ENCODE measurements at places on chromosomes 3 and 15.

DNA sequence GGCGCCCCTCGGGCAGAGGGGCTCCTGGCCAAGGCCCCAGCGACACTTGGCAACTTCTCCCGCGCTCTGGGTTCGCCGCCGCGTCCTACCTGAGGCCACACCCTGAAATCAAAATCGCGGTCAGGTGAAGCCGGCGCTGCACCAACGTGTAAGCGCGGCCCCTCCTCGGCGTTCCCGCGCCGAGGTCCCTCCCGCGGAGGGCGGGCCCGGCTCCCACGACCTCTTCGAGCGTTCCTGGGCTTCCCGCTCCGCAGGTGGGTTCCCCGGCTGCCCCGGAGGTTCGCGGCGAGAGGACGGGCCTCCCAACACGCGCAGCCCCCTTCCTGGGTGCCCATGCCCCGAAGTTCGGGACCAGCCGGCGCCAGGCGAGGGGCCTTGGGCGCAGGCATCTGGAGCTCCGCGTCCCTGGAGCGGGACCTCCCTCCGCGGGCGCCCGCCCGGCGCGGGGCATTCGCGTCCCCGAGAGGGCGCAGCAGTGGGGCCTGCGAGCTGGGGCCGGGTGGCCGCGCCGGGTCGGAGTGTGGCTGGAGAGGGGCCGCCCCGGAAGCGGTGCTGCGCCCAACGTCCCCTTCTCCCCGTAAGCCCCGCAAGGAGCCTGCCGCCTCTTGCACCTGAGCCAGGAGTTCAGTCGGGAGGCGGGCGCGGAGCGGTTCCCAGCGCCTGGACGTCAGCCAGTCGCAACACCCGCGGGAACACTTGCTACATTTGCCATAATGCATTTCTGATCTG is 13.7 kb downstream of the PAK6 start:
- DNase-seq = no peak

GRCh38 chr3:78338405-78338804 is 1298.5 kb downstream of the ROBO2 start:
- DNase-seq = no peak

DNA sequence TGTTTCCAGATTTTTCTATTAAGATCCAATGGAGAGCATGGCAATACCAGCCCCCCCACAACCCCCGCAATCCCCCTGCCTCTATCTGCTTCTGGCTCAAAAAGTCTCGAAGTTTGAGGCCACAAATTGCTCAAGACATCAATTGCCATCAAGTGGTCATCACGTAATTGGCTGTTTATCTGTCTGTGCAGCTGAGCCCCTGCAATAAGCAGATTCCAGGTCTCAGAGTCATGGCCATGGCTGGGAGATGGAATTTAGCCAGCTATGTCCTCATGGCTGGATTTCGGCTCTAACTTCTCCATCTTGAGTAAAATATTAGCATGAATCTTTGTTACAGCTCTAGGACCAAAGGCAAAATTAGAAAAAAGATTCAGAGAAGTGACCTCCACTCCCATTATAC is 22.7 kb downstream of the SSUH2 start:
- DNase-seq = no peak

DNA sequence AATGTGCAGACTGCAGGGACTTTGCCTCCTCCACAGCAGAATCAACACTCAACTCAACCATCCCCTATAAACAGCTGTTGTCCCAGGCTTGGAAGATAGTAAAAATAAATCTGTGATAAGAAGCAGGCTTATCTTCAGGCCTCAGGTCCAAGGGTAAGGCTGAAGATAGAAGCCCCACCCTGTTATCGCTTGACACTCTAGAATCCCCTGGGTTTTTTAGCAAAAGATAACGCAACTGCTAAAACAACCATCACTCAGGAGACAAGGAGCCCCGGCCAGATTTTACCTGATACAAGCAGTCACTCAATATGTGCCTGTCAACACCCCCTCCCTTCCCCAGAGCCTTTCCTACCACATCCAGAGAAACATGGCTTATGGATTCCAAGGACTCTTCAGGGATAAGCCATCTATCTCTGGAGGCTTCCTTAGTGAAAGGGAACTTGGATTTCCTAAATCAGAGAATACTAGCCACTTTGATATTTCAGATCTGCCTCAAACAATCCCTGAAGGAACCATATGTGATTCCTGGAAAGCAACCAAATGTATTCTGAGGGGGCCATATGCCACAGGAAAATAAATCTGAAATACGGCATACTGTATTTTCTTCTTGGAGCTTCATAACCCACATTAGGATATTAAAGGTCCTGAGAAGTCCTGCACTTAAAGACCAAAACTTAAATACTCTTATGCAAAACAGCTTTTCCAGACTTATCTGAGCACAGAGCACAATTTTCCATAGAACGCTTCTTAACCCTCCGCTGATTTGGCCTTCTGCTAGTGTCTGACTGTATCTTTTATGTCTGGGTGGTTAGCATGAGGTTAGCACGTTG is 60.4 kb downstream of the LYZL4 start:
- DNase-seq = no peak

DNA sequence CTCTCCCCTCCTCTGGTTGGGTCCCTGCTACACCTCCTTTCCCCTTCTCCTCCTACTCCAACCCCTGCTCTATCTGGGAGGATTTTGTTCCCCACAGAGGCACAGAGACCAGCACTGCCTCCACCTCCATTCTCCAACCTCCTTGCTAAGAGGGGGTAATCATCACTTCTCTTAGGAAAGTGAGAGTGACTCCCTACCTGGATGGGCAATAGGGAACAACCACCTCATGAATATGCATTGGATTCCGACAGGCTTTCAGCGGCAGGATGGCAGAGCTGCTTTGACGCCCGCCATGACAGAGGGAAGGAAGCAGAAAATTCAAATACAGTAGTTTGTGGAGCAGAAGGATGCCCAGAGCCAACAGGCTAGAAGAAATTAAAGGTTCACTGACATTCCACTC is 614.8 kb upstream of the MDFIC2 start:
- DNase-seq = no peak

DNA sequence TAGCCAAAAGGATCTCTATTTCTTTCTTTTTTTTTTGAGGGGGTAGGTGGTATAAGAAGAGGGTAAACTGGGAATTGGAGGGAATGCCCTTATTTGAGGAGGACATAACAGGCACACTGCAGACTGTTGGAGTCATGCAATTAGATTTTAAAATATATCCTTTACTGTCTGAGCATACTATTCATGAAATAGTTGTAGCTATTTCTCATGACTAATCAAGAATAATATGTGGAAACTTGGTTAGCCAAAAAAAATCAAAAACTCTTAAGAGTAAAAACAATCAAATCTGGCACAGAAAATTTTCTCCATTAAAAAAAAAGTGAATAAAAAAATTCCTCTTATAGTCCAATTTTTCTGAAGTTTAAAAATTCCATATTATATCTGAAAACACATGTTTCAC is 174.9 kb downstream of the SCAPER start:
- no peak for DNase-seq

DNA sequence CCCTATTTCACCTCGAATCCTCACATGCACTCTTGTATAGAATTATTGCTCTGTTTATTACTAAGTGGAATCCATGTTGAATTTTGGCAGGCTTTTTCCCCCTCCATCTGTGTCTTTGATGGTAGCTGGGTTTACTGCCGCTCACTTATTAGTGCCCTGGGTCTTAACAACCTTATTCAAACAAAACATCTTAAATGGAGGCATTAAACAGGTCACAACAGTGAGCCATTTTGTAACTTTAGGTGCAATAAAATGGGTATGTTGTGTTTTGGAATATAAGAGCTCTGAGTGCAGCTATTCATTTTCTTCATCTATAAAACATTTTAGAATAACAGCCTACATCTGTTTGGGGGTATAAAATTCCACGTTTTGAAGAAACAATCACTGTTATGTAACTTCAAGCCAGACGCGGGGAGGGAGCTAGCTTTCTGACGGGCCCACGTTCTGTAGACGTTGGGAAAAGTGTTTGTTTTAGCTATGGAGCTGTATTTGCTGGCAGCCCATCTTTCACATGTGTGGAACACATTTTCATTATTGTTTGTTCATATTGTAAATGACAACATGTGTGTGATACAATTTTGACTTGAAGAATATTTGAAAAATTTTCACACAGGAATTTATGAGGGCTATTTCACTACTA is 122.0 kb downstream of the SLC25A26 start:
- no peak for DNase-seq

- DNase-seq = no peak
These were observed 5.7 kb downstream of the SMAD3 start for GRCh38 chr15:67070892-67071664.

DNA sequence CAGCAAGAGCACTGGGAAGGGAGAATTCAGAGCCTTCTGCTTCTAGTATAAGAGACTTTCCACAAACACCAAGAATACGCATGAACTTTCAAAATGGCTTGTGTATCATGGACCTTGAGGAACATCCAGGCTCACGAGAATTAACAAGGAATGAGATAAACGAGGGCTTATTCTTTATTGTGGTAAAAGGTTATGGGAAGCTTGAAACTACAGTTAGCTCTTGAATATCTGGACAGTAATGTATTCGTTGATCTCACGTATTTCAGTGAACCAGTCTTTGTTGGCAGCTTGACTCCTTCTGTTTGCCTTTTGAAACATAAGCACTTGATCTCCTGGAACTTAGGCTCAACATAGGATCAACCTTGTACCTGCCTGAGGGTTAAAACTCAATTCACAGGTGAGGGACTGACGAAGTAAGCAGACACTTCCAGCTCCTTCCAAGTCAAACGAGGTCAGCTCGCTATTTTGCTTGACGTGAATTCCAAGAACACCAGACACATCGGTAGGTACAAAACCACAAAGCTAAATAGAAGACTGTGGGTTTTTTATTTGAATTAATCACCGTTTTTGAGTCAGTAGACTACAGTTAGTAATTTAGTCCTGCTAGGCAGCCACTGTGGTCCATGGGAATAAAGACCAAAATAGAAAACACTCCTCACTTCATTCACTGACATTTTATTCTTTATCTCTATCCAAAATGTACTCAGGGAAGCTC is 30.8 kb downstream of the GALNT15 start:
- no peak for DNase-seq

DNA sequence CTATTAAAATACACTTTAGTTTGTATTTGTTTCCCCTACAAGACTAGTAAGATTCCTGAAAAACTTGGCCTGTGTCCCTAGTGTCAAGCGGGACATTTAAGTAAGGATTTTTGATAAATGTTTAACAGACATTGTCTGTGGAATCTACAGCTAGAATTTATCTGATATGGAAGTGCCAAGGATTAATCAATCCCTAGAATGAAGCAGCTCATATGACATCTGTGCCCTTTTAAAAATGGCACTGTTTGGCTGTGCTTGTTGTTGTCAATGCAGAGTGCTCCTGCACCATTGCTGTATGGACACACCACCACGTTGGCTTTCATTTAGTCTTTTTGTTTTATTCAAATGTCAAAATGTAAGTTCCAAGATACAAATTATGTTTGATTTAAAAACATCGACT is 14.3 kb upstream of the PDCD7 start:
- DNase-seq = no peak

DNA sequence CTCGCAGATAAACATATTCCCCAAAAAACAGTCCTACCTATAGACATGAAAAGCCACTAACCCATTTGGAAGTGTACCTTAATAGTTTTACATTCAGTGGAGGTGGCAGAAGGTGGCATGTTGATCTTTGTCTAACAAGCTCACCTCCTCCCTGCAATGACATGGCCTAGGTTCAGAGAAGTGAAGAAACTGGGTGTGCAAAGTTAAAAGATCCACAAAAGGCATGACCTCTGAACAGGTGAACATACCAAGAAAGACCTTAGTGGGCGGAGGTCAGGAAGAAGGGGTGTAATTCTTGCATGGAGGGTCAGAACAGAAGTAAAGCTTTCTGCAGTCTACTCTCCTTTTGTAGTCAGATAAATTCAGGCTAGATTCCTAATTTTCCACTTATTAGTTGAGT is 822 bp downstream of the MRPL3 start:
- no peak for DNase-seq

GRCh38 chr3:45065373-45065720 is 39.2 kb downstream of the CLEC3B start:
- DNase-seq = no peak

DNA sequence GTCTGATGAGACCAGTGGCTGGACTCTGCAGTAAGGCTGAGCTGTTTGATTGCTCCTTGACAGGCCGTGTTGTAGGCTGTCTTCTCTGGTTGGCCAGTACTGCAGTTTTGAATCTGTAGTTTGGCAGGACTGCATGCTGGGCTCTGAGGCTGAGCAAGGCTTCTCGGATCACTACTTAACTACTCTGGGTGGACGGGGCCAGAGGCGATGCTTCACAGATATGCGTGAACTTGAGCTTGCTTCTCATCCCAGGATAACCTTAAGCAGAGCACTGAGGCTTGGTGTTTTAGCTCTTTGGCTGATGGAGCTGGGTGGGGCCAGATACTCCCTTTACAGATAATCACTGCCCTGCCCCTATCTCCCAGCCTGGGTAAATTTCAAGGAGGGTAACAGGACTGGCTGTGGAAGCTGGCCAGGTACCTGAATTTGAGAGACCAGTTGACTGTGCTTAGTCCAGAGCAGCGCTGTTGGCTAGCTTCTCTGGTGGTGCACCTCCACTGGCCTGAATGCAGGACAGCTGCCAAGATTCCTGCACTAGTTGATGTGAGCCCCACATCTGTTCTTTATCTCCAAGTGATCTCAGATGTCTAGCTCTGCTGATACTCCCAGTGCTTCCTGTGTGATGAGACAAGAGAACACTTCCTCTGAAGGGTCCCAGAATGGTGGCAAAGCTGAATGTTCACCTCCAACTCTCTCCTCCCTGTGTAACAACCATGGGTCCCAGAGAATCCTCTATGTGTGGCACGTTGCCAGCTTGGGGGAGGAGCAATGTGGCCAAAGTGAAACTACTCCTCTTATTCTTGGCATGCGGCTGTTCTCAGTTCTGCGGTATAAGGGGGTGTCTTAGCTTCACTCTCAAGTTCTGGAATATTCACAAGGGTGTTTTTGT is 37.9 kb downstream of the RPL39L start:
- peak; percentile 36 for DNase-seq

GRCh38 chr3:177358977-177359592 is 161.8 kb upstream of the TBL1XR1 start:
- peak; percentile 15 for DNase-seq

- no peak for DNase-seq
These were observed 16.7 kb downstream of the HCN4 start for GRCh38 chr15:73352082-73352481.

DNA sequence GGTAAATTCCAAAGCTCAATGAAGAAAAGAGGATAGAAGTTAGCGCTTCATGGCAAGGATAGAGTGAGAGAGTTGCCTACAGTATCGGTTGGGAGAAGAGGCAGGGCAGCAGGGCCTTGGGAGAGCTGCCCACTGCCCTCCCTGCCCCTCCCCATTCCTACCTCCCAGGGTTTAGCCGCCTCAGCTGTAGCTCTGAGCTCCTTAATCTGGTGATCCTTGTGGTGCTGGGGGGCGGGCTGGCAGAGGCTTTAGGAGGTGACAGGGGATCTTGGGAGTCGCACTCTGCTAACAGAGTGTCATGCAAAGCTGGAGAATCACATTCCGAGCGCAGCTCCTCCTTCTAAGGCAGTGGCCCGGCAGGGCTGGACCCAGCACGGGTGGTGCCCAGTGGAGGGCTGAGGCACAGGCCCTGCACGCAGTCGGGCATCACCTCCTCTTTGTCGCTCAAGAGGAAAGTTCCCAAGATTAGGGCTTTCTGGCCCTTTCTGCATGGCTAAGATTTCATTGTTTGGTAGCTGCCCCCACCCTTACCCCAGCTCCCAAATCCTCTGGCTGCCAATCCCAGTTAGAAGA is 57.1 kb upstream of the POLG start:
- DNase-seq = no peak

- no peak for DNase-seq
These were observed 66.7 kb upstream of the GOLGA8B start for GRCh38 chr15:34650177-34650576.

- peak; percentile 8 for DNase-seq
These were observed 1.2 kb upstream of the EIF3J start for GRCh38 chr15:44535523-44536301.

- DNase-seq = no peak
These were observed 352.6 kb downstream of the PDCD6IP start for GRCh38 chr3:34150992-34151391.

- no peak for DNase-seq
These were observed 158.6 kb downstream of the CNTN6 start for GRCh38 chr3:1251282-1252060.

Data from T-helper 9 cell (primary cell).